IPS DF 19.7 (cell line): ENCODE measurements at places on chromosomes 11 and 22.

DNA sequence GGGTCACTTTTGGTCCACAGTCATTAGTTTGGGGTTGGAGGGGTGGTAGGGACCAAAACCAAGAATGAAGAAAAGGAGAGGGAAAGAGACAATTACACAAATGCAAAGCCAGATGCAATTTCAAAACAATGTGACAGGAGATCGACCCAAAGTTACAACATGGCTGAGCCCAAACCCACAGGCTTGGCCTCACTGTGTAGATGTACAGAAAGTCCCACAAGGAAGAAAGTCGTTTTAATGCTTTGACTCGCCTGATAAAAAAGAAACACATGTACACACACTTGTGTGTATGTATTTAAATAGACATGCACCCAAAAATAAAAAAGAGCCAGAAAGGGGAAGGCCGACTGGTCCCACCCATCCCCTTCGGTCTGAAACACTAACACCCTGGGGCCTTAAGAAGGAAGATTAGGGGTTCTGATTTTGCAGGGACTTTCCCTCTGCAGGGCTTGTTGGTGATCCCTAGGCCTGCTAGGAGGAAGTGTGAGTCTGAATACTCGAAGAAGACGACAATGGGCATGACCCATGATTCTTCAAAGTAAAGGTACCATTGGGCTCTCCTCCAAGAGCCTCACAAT, 104.1 kb downstream of the ETS1 start:
- no peak for DNase-seq

DNA sequence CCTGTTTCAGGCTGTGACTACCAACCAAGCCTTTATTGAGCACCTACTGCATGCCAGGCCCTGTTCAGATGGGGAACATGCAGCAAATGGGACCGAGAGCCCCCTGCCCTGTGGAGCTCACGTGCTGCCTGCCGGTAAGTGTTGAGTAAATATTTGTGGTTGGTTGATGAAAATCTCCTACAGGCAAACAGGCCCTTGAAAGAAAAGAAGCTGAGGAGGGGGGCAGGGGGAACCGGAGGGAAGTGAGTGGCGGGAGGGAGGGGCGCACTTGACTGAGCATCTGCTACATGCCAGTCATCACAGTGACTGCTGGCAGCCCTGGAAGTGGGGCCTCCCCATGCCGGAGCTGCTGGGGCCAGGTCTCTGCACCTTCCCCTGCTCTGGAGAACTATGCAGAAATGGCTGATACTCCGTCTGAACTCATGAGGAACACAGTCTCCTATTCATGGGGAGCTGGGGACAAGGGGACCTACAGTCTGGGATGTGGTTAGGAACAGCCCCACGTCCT, 34.2 kb downstream of the MACROD1 start:
- DNase-seq = no peak

DNA sequence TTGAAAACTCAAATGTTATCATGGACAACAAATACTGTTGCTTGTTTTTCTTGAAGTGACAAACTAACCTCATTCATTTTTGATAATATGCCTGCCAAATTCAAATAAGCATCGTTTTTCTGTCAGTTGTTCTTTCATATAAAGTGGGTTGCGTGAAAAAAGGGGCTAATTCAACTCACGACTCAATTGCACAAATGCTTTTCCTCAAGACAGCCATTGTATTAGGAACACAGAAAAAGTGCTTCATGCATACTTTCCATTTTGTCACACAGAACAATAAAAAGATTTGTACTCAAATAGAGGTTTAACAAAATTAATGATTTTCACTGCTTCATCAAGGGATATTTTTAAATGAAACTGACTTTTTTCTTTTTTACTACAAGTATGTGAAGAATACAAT, 94.6 kb upstream of the ALKBH3 start:
- DNase-seq = no peak

DNA sequence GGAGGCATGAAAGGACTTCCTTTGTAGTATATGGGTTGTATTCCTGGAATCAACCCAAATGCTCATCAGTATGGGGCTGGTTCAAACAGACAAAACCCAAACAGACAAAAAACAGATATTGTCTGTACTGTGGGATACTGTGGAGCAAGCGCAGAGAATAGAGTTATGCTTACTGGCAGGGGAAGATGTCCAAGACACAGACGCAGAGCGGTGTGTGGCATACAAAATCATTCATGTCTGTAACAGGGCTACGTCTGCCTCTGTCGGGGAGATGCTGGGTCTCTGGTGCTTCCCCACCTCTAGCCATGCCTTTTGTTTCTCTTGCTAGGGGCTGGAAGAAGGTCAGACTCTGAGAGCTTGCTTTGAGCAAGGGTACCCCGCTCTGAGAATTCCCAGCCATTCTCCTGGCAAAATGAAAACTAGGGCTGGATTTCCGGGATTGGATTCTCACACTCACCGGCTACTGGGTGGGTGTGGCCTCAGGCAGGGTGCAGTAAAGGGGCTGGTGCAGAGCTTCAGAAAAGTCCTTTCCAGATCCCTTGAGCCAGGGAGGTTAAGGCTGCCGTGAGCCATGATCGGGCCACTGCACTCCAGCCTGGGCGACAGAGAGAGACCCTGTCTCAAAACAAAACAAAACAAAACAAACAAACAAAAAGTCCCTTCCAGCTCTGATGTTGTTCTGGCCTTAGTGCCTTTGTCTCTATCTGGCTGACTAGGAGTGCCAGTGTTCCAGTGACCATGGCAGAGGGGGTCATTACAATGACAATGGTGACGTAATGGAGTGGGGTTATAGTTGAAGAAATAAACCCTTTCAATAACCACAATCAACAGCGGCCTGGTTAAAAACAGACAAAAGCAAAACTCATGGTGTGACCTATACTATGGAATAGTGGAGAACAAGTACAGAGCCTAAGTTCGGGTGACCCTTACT, 2.9 kb upstream of the ABCC8 start:
- no peak for DNase-seq

GRCh38 chr11:15412054-15412453, 297.3 kb downstream of the INSC start:
- DNase-seq = no peak

DNA sequence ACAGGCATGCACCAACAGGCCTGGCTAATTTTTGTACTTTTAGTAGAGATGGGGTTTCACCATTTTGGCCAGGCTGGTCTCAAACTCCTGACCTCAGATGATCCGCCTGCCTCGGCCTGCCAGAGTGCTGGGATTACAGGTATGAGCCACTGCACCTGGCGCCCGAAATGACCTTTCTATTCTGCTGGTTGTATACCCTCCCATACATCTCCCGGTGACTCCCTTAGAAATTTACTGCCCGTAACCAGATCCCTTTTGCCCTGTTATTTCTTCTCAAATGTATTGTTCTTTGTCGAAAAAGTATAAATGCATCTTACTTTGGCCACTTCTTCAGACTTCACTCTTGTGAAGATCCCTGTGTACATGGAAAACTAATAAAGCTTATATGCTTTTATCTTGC, 22.0 kb downstream of the MCHR1 start:
- DNase-seq = no peak

GRCh38 chr22:44441401-44442185, 56.4 kb downstream of the RTL6 start:
- no peak for DNase-seq

DNA sequence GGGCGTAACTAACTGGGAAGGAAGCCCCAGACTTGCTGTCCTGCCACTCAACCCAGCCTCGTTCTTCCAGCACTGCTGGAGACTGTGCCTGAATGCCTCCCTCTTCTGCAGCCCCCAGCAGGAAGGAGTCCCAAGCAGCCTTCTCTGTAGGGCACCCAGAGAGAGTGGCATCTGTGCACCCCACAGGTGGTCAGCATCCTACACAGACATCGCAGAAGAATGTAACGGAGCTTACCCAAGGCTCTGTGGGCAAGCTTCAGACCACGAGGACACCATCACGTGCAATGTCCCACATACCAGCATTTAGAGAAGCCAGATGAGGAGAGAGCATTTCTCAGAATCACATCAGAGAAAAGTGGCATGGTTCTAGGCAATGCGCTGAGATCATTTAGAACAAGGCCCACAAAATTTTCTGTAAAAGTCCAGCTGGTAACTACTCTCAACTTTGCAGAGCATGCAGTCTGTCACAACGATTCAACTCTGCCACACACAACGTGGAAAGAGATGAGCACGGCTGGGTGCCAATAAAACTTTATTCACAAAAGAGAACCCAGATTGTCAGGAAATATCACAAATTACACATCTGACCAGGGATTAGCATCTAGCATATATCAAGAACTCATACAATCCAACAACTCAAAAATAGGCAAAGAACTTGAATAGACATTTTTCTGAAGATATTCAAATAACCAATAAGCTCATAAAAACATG, 33.4 kb downstream of the SHANK2 start:
- DNase-seq = no peak

GRCh38 chr11:77515063-77515462, 41.2 kb upstream of the PAK1 start:
- DNase-seq = no peak

DNA sequence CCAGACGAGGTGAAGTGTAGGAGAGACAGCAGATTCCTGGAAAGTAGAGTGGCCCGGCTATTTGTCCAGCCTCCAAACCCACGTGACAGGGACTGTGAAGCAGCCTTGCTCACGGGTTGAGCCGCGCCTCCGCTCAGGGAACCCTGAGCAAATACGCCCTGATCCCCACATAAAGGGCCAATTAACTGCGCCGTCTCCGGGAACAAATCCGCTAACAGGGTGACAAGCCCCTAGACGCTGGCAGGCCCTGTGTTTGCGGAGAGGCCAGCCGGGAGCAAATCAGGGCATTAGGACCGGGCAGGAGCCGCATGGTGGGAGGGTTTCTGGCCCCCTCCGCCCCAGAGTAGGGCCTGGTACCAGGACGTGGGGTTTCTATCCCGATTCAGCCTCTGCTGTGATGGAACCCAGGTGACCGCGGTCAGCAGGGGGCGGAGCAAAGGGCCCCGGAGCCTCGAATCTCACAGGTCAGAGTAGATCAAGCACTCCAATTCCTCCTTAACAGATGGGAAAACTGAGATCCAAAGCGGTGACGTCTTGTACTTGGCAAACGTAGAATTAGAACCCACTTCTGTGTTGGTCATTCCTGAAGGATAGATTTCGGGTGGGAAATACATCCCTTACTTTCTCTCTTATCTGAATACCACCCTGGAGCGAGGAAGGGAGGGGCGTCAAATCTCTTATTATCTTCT, 2.0 kb upstream of the ROBO3 start:
- no peak for DNase-seq
